ENCODE measurements at places on chromosomes 3 and 15. TPM values are rescaled to one million over a fixed set of nuclear protein-coding genes. Genes with fewer than 3 reads are reported as not detected.

- no peak for DNase-seq
- H3K4me1 ChIP-seq = no peaks in the 10 kb centered on the region
- H3K4me3 ChIP-seq = no peak overlapping the region
- no peaks in the 10 kb centered on the region for H3K36me3 ChIP-seq
Measured at GRCh38 chr3:100420885-100421284, 19.5 kb downstream of the LNP1 start.

DNA sequence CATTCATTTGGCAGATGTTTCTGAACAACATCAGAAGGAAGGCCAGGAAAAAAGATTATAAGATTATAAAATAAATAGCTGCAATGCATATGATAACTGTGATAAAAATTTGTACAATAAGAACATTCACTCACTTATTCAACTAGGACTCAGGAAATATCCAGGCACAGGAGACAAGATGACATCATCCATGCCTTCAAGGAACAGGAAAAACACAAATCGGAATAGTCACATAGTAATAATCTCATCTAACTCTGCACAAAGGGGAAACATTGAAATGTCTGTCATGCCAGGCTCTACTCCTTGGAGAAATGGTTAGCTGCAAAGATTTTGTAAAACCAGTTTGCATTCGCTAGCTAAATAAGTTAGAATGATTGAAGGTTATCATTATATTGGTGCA is 233.5 kb upstream of the AGTR1 start:
- H3K4me1 ChIP-seq = no peaks in the 10 kb centered on the region
- H3K36me3 ChIP-seq = no peaks in the 10 kb centered on the region
- DNase-seq = no peak
- H3K27ac ChIP-seq = no peak overlapping the region

DNA sequence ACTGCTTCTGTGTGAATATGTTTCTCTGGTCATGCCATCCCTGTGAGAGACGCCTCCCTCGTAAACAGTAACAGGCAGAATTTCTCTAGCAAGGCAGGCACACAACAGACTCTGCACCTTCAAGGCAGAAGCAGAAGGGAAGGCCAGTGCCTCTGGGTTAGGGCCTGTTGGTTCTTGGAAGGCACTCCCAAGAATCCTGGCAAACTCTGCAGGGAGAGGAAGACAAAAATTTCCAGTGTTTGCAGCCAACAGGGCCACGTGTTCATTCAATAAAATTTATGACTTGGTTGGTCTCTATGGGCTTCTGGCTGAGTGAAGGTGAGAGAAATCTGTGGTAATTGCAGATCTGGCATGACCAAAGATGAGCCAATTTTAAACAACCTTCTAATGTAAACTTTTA is 39.3 kb downstream of the NFKBIZ start:
- H3K27me3 ChIP-seq = no peaks in the 10 kb centered on the region
- no peak for DNase-seq
- no peaks in the 10 kb centered on the region for H3K36me3 ChIP-seq
- H3K4me3 ChIP-seq = no peak overlapping the region
- no peaks in the 10 kb centered on the region for H3K4me1 ChIP-seq

GRCh38 chr3:197289726-197290125 is 8.7 kb downstream of the DLG1 start:
- no peaks in the 10 kb centered on the region for H3K27me3 ChIP-seq
- DNase-seq = no peak
- no peak overlapping the region for H3K27ac ChIP-seq

The NR1I2 gene
- 0.06 TPM for total RNA-seq

The CCR9 gene
- 0.27 TPM for total RNA-seq

DNA sequence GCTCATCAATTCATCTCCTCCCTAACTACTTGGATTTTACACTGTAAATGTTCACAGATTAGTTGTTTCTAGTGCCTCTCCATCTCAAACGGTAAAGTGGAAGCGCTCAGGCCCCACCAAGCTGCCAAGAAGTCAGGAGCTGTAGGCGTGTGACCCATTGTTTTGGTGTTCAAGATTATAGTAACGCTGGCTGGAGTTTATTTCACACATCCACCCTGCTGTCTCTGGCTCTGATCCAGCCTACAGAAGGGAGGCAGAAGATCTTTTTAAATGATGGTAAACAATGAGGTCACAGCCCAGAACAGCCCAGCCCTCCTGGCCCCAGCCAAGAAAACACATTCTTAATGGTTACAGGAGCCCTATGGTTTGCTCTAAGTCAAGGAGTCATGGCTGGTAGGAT is 25.7 kb upstream of the GALNT15 start:
- no peaks in the 10 kb centered on the region for H3K27me3 ChIP-seq
- no peak overlapping the region for H3K4me3 ChIP-seq
- no peaks in the 10 kb centered on the region for H3K36me3 ChIP-seq
- H3K27ac ChIP-seq = no peak overlapping the region
- DNase-seq = peak; percentile 99

GRCh38 chr3:74550686-74551085 is 63.8 kb downstream of the CNTN3 start:
- no peaks in the 10 kb centered on the region for H3K27me3 ChIP-seq
- no peaks in the 10 kb centered on the region for H3K36me3 ChIP-seq
- no peak overlapping the region for H3K4me3 ChIP-seq
- DNase-seq = no peak
- no peak overlapping the region for H3K27ac ChIP-seq
- no peaks in the 10 kb centered on the region for H3K4me1 ChIP-seq
